Activated CD8-positive, alpha-beta memory T cell treated with anti-CD3 and anti-CD28 coated beads for 36 hours (primary cell): ENCODE measurements at places on chromosomes 11 and 22. TPM values are rescaled to one million over a fixed set of nuclear protein-coding genes. Genes with fewer than 3 reads are reported as not detected.

OR2AG2 gene
- 0.06 TPM for total RNA-seq

CRYBB3 gene
- 0.25 TPM for total RNA-seq

PHOX2A gene
- total RNA-seq: not detected

CARD10 gene
- not detected for total RNA-seq
